Ovary (tissue), 10 donors: ENCODE measurements at places on chromosomes 5 and 9. TPM values are rescaled to one million over a fixed set of nuclear protein-coding genes. Genes with fewer than 3 reads are reported as not detected.

DNA sequence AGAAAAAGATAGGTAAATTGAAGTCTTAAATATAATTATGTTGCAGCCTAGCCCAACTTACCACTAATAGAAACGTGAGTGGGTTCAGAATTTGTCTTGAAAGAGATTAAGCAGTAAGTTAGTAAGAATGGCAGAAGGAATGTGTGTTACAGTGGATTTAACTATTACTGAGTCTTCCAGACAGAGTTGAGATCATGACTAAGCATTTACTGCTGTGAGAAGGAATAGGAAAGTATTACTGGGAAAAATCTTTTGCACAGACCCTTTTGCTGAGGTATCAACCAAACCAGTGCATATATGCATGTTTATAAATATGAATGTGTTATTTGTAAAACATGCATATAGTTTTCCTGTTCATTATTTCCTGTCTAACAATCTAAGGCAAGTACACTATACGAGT, 112.8 kb upstream of the EFNA5 start:
- H3K27ac ChIP-seq: no peak overlapping the region
- H3K4me1 ChIP-seq: no peaks in the 10 kb centered on the region
- DNase-seq: no peak
- H3K27me3 ChIP-seq: no peaks in the 10 kb centered on the region
- H3K4me3 ChIP-seq: no peak overlapping the region

GRCh38 chr9:129282731-129283211, 104.7 kb upstream of the IER5L start:
- DNase-seq: peak; percentile 18
- no peak overlapping the region for H3K27ac ChIP-seq
- peaks cover 5% of the 10 kb centered on the region for H3K4me1 ChIP-seq
- no peaks in the 10 kb centered on the region for H3K36me3 ChIP-seq

- no peak overlapping the region for H3K27ac ChIP-seq
- no peak overlapping the region for H3K4me3 ChIP-seq
- DNase-seq: no peak
Measured at GRCh38 chr9:125663127-125663526, 43.9 kb downstream of the MAPKAP1 start.

DNA sequence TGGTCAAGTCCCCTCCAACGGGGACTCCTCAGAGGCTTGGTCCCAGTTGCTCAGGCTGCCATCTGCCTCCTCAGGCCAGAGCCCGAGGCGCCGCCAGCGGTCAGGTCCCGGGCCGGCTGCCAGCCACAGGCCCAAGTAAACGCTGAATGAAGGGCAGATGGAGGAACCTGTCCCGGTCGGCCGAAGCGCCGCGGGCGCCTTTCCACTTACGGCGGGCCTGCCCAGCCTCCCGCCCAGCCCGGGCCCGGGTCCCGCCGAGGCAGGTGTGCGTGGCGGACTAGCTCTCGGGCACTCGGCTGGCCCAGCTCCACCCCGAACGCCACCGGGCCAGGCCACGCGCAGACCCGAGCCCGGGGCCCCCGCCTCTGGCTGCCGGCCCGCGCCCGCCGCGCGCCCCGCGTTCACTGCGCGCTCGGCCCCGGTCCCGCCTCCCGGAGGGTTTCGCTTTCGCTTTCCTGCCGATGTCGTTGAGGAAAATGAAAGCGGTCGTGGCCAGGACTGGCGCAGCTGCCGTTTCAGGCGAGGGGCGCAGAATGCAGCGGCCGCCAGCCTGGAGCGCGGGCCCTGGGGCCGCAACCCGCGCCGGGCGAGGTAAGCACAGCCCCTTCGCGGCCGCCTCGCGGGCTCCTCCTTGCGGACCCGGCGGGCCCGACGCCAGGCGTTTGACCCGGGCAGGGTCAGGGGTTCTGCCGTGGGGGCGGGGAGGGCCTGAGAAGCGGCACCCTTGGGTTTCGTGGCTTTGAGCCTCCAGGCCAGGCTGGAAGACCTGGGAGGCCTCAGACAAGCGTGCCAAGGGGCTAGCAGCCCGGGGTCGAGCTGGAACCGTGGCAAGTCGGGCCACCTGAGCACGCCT, 41.2 kb downstream of the SLC22A5 start:
- H3K36me3 ChIP-seq: no peaks in the 10 kb centered on the region
- H3K4me3 ChIP-seq: peak overlapping the region; percentile 77
- H3K27ac ChIP-seq: peak overlapping the region; percentile 98

The DCP2 gene
- 40.6 TPM for total RNA-seq

The SHROOM1 gene
- 8.9 TPM for total RNA-seq
